Suprapubic skin (tissue), 4 donors: ENCODE measurements at places on chromosomes 3 and 15.

DNA sequence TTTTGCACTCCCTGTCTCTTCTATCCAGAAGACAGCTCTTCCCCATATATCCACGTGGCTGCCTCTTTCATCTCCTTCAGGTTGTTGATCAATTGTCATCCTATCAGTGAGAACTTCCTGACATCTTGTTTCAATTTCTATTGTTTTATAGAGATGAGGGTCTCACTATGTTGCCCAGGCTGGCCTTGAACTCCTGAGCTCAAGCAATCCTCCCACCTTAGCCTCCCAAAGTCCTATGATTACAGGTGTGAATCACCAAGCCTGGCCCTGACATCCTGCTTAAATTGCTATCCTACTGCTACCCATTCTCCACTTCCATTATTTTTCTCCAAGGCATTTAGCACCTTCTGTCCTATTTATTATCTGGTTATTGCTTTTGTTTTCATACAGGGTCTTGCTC is 44.9 kb upstream of the IREB2 start:
- DNase-seq = no peak

GRCh38 chr3:1943395-1944118 is 155.1 kb upstream of the CNTN4 start:
- DNase-seq = no peak

- DNase-seq = no peak
Measured at GRCh38 chr3:141011997-141012262, 39.2 kb upstream of the SPSB4 start.

DNA sequence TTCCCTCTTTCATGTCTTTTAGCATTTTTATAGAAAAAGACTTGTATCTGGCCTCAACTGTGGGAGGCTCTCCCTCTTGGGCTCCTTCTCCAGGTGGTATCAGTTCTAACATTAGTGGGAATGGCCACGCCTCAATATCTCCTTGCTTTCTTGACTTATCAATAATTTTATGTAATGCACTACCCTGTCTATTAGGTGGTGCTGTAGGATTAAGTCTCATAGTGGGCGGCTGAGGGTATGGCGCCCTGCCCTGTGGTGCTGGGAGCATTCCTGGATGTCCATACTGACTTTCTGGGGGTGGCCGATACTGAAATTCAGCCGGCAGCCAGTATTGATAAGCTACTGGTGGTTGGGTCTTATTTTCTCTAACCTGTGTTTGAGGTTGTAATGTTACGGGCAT is 8.7 kb upstream of the RPUSD3 start:
- no peak for DNase-seq

DNA sequence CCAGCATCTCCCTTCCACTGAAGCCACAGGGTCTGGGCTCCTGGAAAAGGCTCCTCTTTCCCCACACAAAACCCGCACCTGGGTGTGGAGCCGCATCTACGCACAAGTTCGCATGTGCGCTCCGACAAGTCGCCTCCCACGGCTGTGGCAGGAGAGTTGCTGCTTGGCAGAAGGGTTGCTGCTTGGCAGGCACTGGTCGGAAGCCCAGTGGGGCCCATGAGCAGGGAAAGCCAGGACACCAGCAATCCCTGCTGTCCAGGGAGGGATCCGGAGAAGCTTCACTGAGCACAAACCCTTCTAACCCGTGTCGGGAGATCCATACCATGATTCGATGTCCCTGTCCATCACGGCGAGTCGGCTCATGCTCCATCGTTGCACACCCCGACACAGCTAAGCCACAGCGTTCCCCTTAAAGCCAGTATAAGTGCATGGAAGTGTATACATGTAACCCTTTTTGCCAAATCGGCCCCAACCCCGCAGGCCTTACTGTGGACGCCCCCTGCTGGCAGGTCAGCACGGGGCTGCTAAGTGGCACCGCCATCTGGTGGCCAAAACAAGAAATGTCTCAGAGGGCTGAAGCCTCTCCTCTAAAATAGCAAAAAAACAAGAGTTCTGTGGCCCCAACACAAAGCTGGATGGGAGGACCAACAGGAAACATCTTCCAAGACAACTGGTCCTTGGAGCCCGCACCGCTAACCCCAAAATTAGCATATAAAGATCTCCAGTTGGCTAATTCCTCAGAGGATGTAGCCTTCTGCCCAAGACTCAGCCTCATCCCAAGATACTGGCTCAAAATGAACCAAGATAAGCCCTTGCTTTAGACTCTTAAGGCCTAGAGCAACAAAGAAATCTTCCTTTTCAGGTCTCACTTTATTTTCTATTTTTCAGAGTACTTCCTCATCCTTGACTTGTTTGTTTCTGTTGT is 8.3 kb downstream of the ANKRD63 start:
- peak; percentile 85 for DNase-seq

DNA sequence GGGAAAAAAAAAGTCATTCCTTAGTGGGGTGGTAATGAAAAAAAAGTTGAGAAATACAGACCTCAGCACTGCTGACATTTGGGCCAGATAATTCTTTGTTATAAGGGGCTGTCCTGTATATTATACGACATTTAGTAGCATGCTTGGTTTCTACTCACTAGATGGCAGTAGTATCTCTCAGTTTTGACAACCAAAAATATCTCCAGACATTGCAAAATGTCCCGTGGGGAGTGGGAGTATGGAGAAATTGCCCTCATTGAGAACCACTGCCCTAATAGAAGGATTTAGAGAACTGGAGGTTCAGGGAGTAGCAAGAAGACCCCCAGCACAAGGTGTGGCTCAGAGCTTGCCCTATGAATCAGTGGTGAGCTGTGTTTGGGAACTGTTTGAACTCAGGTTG is 28.6 kb upstream of the TEX264 start:
- no peak for DNase-seq

DNA sequence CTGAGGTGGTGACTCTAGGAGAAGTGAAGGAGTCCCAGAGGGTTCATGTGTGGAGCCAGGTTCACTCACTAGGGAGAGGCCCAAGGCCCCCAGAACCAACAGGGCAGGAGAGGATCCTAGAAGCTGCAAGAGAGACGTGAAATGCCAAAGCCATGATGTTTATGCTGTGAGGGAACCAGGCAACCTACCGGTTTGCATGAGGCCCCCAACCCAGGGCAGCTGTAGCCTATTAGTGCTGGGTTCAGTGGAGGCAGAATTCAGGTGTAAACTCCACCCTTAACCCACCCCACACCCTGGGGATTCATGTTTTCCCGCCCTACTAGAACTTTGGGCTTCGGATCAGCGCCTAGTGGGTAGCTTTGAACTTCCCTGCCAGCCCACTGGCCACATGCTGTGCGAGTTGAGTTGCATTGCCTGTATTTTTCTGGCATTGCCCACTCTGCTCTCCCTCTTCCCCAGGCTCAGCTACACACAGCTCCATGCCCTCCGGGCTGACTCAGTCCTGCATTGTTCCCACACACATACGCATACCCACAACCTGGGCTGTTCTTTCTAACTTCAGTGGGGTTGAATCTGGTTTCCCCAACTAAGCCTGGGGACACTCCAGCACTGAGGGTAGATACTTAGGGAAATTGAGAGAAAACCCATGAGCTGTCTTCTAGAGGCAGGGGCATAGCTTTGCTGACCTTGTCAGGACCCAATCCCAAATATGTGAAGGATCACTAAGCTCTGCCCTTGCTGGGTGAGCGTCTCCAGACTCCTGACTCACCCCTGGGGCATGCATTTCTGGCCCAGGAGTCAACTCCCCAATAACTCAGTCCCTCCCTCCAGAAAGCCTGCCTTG is 2.0 kb upstream of the ZBTB47 start:
- DNase-seq = no peak

- no peak for DNase-seq
Measured at GRCh38 chr3:126025862-126026261, 56.9 kb downstream of the ROPN1B start.

- no peak for DNase-seq
Measured at GRCh38 chr15:40151991-40152390, 8.9 kb upstream of the BUB1B start.

DNA sequence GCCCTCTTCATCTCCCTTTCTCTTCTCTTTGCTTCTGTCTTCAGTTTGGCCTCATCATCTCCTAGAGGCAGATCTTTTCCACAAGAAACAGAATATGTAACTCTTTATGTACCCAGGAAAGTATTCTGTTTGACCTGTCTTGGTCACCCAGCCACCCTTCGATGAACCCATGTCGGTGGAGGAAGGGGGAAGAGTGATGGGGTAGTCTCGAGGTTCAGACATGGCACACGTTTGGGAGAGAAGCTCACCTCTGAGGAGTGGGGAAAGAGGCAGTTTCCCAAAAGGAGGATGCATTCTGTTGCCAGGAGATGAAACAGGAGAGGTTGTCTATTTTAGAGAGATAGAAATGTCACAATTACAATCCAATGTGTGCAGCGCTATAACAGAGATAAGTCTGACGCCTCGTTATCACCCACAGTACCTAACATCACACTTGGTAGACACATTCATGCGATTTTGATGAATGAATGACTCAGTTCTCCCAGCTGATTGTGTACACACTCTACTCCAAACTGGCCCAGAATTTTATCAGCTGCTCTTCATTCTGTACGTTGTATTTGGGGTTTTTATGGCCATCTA is 722 bp upstream of the CCDC50 start:
- no peak for DNase-seq
